Progenitor cell of endocrine pancreas (in vitro differentiated cells): ENCODE measurements at places on chromosomes 2 and 18.

DNA sequence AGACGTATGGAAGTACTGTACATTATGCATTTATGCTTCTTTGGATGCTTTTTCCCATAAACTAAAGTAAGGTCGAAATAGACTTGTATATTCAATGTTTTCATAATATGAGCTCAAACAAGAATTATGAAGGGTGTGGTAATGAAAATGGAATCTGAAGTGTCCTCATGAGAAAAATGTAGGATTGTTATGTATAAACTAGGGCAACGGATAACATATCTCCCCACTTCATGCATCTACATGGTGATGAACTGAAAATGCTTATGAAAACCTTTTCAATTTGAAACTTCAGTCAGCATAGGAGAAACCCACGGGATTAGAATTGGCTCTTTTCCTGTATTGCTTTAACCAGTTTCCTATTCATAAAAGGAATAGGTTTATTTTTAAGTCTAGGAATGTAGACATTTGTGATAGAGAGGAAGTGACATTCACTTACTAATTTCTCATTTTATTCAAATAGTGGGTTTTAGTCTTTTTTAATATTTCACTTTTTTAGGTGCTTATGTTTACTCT is 608.2 kb upstream of the GCFC2 start:
- no peaks in the 10 kb centered on the region for H3K27me3 ChIP-seq
- DNase-seq, result no peak
- peaks cover 9% of the 10 kb centered on the region for H3K4me1 ChIP-seq
- H3K36me3 ChIP-seq, result no peaks in the 10 kb centered on the region
- H3K27ac ChIP-seq, result no peak overlapping the region
- H3K4me3 ChIP-seq, result no peak overlapping the region

DNA sequence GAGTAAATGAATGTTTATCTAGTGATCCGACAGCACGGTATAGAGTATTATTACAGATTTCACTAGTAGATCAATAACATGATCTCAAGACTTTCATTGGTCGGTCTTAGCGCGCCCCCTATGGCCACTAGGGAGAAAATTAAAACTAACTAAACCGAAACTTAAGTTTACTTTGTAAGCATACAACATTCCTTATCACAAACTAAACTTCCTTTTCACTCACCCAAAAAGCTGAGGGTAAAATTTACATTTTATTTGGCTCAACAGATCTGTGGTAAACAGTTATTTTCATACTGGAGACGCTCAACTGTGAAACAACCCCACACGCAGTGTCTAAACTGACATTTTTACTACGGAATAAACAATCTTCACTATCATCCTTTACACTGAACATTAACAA is 215.6 kb upstream of the MAP2 start:
- H3K4me1 ChIP-seq, result no peaks in the 10 kb centered on the region
- no peaks in the 10 kb centered on the region for H3K36me3 ChIP-seq
- H3K4me3 ChIP-seq, result no peak overlapping the region
- H3K27ac ChIP-seq, result no peak overlapping the region

DNA sequence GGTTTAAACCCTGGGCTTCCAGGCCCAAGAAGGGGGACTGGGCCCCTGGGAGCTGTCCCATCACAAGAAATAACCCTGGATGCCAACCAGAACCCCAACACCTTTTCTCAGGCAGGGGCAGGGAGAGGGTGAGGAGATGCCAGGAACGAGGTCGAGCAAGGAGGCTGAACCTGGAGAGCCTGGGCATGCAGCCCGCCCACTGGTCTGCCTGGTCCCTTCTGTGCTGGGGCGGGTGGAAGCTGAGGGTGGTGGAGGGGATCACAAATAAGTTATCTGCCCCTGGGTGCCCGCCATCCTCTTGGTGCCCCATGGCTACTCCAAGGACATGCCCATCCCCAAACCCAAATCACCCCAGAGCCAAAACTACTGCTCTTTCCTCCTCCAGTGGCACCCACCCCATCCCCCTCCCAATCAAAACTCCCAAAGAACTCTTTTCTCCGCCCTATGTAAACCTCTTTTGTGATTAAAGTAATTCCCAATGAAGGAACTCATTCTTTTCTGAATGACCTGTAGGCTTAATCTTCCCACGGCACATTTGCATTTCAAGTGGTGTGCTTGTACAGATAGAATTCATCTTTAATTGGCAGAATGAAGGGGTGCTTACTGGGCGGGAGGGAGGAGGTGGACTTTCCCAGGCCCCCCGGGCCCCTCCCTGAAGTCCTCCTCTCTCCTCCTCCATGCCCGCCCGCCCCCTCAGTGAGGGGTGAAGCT is 47.9 kb downstream of the EFR3B start:
- H3K27me3 ChIP-seq, result no peaks in the 10 kb centered on the region
- no peak overlapping the region for H3K4me3 ChIP-seq
- peaks cover 11% of the 10 kb centered on the region for H3K4me1 ChIP-seq

- no peaks in the 10 kb centered on the region for H3K27me3 ChIP-seq
- no peak overlapping the region for H3K27ac ChIP-seq
- no peak for DNase-seq
- H3K4me3 ChIP-seq, result no peak overlapping the region
- H3K36me3 ChIP-seq, result no peaks in the 10 kb centered on the region
- peaks cover 3% of the 10 kb centered on the region for H3K4me1 ChIP-seq
Observed at GRCh38 chr2:60154142-60154541, 399.3 kb downstream of the BCL11A start.

DNA sequence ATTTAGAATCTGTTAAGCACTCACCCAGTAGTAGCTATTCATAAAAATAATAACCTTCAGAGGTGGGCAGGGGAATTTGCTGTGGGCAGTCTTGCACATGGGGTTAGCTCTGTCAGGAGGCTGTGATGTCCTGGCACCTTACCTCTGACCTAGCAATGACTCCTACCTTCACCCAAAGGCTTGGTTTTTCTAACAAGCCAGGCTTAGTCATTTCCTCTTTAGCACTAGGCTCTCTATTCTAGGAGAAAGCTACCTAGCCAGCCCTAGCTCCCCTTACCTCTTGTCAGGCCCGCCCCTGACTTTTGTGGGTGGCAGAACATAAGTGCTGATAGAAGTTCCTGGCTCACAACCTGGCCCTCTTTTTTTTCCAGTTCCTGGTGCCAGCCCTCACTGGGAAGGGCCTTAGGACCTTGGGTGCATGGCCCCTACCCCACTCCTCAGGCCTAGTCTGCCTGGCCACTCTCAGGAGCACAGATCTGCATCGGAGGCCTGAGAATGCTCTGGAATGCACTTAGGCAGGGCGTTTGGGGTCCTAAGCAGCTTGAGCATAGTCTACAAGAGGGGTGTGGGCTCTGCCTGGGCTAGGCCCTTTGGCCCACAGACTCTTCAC is 17.7 kb downstream of the CPLX4 start:
- no peak overlapping the region for H3K27ac ChIP-seq
- no peaks in the 10 kb centered on the region for H3K36me3 ChIP-seq
- H3K4me3 ChIP-seq, result no peak overlapping the region
- H3K4me1 ChIP-seq, result no peaks in the 10 kb centered on the region

GRCh38 chr2:72038524-72038923 is 109.1 kb downstream of the CYP26B1 start:
- H3K27ac ChIP-seq, result no peak overlapping the region
- no peaks in the 10 kb centered on the region for H3K36me3 ChIP-seq
- no peak overlapping the region for H3K4me3 ChIP-seq
- peaks cover 7% of the 10 kb centered on the region for H3K27me3 ChIP-seq
- no peak for DNase-seq
- H3K4me1 ChIP-seq, result no peaks in the 10 kb centered on the region
